ENCODE measurements at places on chromosomes 3 and 15.

GRCh38 chr15:62712455-62712839 is 330.1 kb upstream of the TPM1 start:
- no peak for DNase-seq

DNA sequence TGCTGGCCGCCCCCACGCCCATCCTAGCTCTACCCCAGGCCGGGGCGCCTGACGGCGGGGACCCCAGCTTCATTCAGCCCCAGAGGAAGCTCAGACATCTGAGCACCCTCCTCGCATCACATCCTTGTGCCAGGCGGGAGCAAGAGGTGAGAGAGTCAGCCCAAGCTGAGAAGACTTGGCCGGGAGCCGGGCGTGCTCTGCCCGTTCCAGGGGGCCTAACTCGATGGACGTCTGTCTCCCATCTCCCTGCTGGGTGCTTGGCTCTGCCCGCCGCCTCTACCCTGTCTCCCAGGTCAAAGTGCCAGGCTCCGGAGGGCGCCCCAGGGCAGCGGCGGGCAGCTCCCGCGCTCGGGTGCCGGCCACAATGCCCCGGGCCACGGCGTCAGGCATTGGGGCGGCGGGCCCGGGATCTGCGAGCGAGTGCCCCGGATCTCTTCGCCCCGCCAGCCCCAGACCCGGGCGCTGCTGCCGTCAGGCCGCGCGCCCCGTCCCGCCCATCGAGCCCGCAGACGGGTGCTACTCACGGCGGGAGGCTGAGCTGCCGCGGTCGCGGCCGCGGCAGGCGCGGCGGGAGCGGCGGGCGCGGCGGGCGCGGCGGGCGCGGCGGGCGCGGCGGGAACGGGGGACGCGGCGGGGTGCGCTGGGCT is 388 bp downstream of the DAPK2 start:
- no peak for DNase-seq

- DNase-seq, result no peak
Measured at GRCh38 chr15:82585072-82585471, 44.8 kb upstream of the RPS17 start.

DNA sequence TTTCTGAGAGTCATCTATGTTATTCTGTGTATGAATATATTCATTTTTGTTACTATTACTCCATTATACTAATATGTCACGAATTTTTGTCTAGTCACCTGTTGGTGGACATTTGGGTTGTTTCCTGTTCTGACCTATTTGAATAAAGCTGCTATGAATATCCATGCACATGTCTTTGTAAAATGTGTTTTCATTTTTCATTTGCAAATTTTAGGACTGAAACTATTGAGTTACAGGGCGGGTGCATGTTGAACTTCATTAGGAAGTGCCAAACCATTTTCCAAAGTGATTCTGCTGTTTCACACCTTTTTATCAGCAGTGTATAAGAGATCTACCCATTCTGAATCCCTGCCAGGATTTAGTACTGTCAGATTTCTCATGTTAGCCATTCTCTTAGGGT is 37.7 kb upstream of the IQCF6 start:
- no peak for DNase-seq

GRCh38 chr3:38493031-38493430 is 3.1 kb upstream of the EXOG start:
- no peak for DNase-seq

DNA sequence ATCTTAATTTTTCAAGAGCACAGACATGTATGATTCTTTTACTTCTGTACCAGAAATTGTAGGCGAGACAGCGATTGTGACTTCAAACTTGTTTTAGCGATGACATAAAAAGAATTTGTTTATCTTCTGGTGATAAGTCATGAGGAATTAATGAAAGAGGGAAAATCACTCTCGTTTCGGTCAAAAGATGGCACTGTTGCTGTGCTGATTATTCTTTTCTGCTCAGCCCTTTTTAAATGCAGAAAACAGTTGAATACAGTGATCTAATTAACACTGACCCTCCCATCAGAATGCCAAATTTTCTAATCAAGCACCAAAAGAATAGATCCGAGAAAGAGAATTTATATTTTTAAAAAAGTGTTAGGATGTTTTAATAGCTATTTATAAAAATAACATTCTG is 52.6 kb downstream of the NSUN3 start:
- no peak for DNase-seq

GRCh38 chr3:186257866-186258265 is 104.2 kb downstream of the DGKG start:
- DNase-seq, result no peak

- no peak for DNase-seq
Measured at GRCh38 chr3:79881431-79881830, 113.6 kb upstream of the ROBO1 start.

DNA sequence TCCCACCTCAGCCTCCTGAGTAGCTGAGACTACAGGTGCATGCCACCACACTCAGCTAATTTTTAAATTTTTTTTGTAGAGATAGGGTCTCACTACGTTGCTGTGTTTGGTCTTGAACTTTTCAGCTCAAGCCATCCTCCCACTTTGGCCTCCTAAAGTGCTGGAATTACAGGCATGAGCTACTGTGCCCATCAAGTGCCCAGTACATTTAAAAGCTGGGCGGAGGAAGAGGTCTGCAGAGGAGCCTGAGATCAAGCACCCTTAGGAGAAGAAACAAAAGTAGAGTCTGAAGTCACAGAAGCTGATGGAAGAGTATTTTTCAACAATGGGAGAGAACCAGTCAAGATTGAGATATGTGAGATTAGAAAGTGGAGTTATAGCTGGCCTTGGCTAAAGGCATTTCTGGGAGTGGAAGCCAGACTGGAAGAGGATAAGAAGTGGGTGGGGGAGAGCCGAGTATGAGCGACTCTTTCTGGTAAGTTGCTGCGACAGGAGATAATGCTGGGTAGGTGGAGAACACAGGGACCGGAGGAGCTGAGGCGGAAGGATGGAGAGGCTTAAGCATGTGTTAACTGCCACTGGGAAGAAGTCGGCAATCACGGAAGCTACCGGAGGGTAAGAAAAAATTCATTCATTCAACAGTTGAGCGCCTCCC is 782 bp upstream of the IREB2 start:
- DNase-seq, result peak; percentile 16

GRCh38 chr3:159091936-159092335 is 290.1 kb downstream of the MFSD1 start:
- no peak for DNase-seq

GRCh38 chr3:167978486-167978885 is 117.2 kb downstream of the GOLIM4 start:
- DNase-seq, result no peak

DNA sequence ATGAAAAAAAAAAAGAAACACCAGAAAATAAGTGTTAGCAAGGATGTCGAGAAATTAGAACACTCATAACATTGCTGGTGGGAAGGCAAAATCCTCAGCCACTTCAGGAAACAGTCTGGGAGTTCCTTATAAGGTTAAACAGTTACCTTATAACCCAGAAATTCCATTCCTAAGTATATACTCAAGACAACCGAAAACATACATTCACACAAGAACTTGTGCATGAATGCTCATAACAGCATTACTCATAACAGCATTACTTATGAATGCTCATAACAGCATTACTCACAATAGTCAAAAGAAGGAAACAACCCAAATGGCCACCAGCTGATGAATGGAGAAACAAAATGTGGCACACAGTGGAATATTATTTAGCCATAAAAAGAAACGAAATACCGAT is 34.8 kb upstream of the DCP1A start:
- DNase-seq, result no peak

DNA sequence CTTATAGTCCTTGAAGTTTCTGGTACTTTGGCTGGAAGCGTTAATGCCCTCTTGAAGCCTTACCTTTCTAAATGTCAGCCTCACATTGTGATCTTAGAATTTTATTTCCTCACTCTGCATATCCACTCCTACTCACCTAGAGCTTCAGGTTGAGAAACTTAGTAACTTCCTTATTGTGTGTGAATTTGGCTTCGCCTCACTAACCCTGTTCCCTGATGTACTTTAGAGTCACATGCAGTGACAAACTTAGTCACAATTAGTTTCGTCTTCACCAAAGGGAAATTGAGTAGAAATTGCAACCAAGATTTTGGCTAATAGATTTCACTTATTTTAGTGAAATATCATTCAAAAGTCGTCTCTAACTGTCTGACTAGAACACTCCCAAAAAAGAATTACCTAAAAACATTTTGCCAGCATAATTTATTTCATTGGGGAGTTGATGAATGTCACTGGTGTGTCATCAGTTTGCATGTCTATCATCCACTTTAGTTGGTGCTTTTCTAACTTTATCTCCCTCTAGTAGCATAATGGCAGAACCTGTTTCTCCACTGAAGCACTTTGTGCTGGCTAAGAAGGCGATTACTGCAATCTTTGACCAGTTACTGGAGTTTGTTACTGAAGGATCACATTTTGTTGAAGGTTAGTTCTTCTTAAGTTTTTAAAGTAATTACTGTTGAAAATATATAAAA is 960 bp downstream of the MFN1 start:
- DNase-seq, result no peak

DNA sequence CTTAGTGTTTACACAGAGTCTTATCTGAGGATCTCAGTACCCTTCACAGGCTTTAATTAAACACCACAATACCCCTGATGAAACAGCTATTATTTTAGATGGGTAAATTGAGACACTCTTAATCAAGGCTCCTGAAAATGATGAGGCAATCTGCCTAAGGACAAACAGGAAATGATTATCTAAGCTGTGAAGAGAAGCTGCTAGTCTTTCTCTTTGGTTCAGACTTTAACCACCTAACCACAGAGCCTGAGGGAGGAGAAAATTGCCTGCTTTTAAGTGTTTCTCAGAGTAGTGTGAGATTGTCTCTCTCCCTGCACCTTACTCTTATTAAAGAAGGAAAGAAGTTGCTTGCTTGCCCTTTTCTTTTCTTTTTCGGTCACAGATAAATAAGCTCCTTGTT is 364.3 kb upstream of the ADAMTS9 start:
- DNase-seq, result no peak

- no peak for DNase-seq
Measured at GRCh38 chr3:47741925-47742324, 39.8 kb downstream of the SMARCC1 start.

DNA sequence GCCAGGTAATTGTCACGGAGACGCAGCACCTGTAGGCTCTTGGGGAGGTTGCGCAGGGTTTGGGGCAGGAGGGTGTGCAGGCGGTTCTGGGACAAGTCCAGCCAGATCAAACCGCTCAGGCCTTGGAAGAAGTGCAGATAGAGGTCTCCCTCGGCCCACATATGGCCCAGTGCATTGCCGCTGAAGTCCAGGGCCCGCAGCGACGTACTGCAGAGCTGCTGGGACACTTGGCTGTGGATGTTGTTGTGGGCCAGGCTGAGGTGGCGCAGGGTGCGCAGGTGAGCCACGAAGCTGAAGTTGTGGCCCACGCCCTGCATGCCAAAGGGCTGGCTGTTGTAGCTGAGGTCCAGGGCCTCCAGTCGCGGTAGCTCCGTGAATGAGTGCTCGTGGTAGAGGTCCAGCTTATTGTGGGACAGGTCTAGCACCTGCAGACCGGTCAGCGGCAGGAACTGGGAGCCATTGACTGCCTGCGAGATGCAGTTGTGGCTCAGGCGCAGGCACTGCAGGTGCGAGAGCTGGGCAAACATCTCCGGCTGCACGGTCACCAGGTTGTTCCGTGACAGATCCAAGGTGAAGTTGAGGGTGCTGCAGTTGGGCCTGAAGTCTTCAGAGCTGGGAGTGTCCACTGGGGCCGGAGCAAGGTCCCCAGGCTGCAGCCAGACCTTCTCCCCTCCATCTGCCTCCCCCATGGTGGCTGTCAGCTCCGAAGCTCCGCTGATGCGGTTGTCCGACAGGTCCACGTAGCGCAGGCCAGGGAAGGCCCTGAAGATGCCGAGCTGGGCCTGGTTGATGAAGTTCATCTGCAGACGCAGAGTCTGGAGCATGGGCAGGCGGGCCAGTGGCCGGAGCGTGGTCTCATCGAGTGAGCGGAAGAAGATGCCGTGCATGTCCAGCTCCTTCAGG is 2.9 kb downstream of the TLR9 start:
- no peak for DNase-seq

DNA sequence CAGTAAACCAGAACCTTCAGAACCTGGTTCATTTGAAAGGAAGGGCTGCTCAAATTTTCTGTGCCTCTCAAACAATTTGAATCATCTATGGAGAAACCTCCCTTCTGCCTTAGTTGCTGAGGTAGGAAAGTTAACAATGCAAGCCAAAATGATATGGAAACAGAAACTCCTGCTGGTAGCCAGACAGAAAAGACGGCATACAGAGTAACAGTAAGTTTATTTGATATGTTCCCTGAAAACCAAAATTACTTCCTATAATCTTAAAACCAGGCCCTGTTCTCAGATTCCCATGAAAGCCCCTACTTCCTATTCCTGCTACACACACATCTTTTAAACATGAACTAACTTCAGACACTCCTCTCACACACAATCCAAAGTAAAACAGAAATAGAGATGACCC is 86.2 kb downstream of the TBC1D5 start:
- no peak for DNase-seq

GRCh38 chr15:28112101-28112760 is 13.1 kb upstream of the OCA2 start:
- DNase-seq, result no peak

- DNase-seq, result no peak
Measured at GRCh38 chr3:127410678-127411077, 122.8 kb upstream of the PRR20G start.

DNA sequence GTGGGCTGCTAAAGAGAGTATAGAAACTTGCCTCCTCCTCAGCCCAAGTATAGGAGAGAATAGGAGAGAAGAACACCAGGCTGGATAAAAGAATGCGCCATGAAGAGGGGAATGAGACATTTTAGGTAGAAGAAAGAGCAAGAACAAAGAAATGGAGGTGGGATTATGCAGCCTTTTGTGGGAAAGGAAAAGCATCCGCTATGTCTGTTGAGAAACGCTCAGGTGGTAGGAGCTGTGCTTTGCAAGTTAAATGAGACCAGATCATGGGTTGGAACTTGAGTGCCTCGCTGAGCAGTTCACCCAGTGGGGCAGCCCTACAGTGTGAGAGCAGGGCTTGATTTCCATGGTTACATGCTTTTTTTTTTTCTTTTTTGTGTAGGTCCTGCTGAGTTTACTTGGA is 11.5 kb upstream of the RTP1 start:
- no peak for DNase-seq
